Activated effector memory CD4-positive, alpha-beta T cell treated with Interleukin-2 at 50 U/mL for 16 hours (primary cell): ENCODE measurements at places on chromosomes 7 and 10.
A peak's percentile ranks its signal among the peaks of the same experiment; 100 is the strongest.

- DNase-seq: no peak
These were observed 806 bp upstream of the VIPR2 start for GRCh38 chr7:159145490-159145855.

GRCh38 chr10:122033224-122033926, 44.4 kb downstream of the TACC2 start:
- no peak for DNase-seq

GRCh38 chr7:99001482-99002147, 123.3 kb downstream of the TRRAP start:
- no peak for DNase-seq

DNA sequence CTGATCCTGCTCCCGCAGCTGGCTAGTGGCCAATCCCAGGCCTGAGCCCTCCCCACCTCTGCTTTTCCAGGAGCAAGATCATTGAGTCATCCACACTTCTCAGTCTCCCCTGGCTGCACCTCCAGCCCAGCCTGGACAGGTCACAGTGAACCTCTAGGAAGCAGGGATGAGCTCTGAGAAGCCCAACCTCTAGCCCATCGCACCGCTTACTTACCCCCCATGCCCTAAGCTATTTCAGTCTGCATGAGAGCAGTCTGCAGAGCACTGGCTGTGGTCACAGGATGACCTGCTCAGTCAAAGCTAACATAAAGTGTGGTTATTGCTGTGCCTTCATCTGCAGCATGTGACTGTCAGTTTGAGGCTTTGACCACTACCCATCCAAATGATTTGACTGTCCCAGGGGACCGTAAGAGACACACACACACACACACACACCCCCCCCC, 129.2 kb downstream of the SORBS1 start:
- no peak for DNase-seq

- no peak for DNase-seq
These were observed 80.4 kb upstream of the CDK6 start for GRCh38 chr7:92916770-92917224.

GRCh38 chr7:132655131-132655727, 79.0 kb upstream of the PLXNA4 start:
- peak; percentile 25 for DNase-seq

GRCh38 chr10:69057261-69057950, 30.5 kb upstream of the SRGN start:
- DNase-seq: no peak
